Activated gamma-delta T cell treated with Interleukin-2 at 50 U/mL for 16 hours (primary cell): ENCODE measurements at places on chromosomes 1 and 21.

- no peak for DNase-seq
These were observed 608.5 kb upstream of the USP24 start for GRCh38 chr1:55823541-55824250.

DNA sequence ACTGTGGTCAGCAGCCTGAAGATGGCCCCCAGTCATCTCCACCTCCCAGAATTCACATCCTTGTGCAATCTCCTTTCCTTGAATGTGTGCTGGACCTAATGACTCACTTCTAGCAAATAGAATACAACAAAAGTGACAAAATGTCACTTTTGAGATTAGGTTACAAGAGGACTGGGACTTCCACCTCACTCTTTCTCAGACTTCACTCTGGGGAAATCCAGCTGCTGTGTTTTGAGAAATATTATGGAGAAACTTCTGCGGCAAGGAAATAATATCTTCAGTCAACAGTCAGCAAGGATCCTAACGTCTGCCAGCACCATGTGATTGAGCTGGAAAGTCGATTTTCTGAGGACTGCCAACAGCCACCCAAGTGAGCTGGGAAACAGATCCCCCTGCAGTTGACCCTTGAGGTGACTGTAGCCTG, 70.5 kb upstream of the GADD45A start:
- DNase-seq, result no peak

GRCh38 chr21:15436031-15436430, 293.8 kb upstream of the USP25 start:
- no peak for DNase-seq

GRCh38 chr1:116345843-116346242, 27.2 kb upstream of the ATP1A1 start:
- peak; percentile 30 for DNase-seq

DNA sequence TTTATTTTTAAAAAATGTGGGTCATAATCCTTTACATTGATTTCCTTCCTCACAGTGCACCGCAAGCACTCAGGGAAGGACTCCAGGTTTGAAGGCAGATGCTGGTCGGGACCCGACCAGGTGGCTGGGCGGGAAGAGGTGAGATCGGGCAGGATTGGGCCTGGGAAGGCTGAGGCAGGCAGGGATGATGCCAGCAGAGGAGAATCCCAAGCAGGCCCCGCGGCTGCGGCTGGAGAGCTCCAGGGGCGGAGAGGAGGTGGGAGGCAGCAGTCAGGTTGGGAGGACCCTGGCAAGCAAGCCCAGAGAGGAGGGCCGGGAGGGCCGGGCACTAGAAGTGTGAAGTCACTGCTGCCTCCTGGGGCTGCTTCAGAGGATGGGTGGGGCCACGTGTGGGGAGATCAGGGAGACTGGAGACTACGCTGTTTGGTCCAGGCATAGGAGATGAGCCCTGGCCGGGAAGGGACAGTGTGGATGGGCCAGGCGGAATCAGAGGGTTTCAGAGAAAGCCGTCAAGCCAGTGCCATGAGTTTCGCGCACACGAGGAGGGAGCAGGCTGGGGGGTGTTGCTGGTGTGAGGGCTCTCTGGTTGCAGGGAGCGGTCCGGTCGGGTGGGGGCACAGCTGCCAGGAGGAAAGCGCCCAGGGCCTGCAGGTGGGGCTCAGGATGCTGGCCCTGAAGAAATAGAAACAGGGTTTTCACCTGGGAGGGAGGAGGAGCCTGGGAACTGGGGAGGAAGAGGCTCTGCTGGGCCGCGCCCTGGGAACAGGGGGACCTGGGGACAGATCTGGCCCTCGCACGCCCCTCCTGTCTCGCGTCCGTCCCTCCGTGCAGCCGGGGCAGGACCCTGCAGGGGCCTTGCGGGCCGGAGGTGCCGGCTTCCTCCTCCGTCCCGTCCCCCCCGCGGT, 888 bp upstream of the COL18A1 start:
- DNase-seq, result no peak
